Naive thymus-derived CD4-positive, alpha-beta T cell (primary cell): ENCODE measurements at places on chromosomes 12 and 14. TPM values are rescaled to one million over a fixed set of nuclear protein-coding genes. Genes with fewer than 3 reads are reported as not detected.

- no peak for DNase-seq
These were observed 255.5 kb downstream of the SNAPC1 start for GRCh38 chr14:62017651-62018230.

KRT85 gene
- not detected for polyA plus RNA-seq

GRCh38 chr14:30620178-30620577 is 1.9 kb upstream of the SCFD1 start:
- DNase-seq: no peak

FZD10 gene
- not detected for polyA plus RNA-seq

GRCh38 chr14:74945261-74945851 is 10.0 kb downstream of the PGF start:
- no peak for DNase-seq

CFAP251 gene
- polyA plus RNA-seq: not detected

GRCh38 chr14:26548406-26548805 is 49.4 kb downstream of the NOVA1 start:
- DNase-seq: no peak

INHBC gene
- not detected for polyA plus RNA-seq

GRCh38 chr12:131908092-131909080 is 14.0 kb downstream of the ULK1 start:
- DNase-seq: no peak

- DNase-seq: no peak
These were observed 974 bp downstream of the BTBD7 start for GRCh38 chr14:93331728-93332396.

GRCh38 chr14:69828879-69829278 is 31.8 kb upstream of the SLC10A1 start:
- DNase-seq: no peak

P2RX7 gene
- 5.1 TPM for polyA plus RNA-seq

CLEC7A gene
- polyA plus RNA-seq: not detected

NANOG gene
- not detected for polyA plus RNA-seq

GRCh38 chr12:3102771-3103410 is 25.7 kb downstream of the TSPAN9 start:
- no peak for DNase-seq

SLC10A1 gene
- polyA plus RNA-seq: not detected

KLHL33 gene
- polyA plus RNA-seq: not detected

KIF26A gene
- not detected for polyA plus RNA-seq

GRCh38 chr12:48040354-48040753 is 36.1 kb upstream of the COL2A1 start:
- no peak for DNase-seq

KCNK10 gene
- polyA plus RNA-seq: not detected

DNA sequence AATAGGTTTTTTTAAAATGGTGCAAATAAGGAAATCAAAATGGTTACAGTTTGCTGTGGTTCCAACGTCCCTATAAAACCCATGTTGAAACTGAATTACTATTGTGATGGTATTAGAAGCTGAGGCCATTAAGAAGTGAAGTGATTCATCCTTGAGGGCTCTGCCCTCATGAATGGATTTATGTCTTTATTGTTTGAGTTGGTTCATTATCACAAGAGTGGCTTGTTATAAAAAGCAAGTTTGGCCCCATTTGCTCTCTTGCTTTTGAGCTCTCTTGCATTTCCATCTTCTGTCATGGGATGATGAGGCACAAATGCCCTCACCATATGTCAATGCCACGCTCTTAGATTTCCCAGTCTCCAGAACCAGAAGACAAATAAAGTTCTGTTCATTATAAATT is 62.3 kb downstream of the PRKD1 start:
- DNase-seq: no peak

- DNase-seq: no peak
These were observed 328.3 kb upstream of the RTL1 start for GRCh38 chr14:101231828-101232227.

- no peak for DNase-seq
These were observed 56.5 kb upstream of the CDKL1 start for GRCh38 chr14:50452979-50453705.

AQP2 gene
- not detected for polyA plus RNA-seq

GRCh38 chr12:104828015-104828414 is 130.1 kb downstream of the SLC41A2 start:
- DNase-seq: no peak

GRCh38 chr12:48025281-48025680 is 21.0 kb upstream of the COL2A1 start:
- DNase-seq: no peak

DNA sequence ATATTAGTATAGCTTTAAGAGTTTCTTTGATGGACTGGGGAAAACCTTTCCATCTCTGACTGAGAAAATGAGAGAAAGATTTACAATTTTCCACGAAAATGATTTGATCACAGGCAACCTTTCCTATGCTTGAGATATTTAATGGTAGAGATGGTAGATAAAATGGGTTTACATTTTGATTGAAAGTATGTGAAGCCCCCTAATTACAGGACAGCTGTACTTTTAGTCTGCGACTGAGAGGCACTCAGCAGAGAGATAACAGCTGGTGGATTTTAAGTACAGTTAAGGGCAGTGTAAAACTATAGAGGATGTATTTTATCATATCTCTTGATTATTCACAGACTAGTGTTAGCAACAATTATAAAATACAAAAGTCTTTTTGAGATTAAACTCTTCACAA is 40.7 kb downstream of the C12orf50 start:
- DNase-seq: no peak

DNA sequence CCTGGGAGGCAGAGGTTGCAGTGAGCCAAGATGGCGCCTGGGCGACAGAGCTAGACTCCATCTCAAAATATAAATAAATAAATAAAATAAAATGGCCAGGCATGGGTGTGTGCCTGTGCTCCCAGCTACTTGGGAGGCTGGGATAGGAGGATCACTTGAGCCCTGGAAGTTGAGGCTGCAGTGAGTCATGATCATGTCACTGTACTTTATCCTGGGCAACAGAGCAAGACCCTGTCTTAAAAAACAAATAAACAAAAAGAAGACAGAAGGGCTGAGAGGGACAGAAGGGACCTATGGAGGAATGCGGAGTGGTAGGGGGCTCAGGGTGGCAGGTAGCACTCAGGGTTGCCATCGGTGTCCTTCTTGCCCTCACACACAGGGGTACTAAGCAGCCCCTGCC is 40.8 kb downstream of the PRPF40B start:
- no peak for DNase-seq

DNA sequence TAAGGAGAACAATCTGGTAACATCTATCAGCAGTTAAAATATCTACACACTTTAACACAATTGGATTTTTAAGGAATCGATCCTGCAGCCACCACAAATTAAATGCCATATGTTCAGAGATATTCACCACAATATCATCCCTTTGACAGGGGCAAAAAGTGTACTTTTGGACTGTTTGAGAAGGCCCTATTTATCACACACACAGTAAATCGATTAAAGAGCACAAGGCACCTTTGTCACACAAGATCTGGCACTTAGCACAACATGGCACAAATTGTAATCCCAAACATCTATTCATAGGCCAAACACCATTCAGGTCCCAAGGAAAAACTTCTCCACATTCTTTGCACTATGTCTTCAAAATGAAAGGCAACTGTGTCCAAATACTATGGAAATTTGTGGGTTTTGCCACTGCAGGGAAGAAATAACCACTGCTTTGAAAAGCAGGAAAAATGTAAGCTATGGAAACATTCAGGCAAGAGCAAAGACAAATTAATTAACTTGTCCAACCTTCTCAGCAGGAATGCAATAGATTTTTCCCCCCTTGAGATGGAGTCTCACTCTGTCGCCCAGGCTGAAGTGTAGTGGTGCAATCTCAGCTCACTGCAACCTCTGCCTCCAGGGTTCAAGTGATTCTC is 282.5 kb upstream of the TMPO start:
- DNase-seq: no peak

- no peak for DNase-seq
These were observed 143.7 kb downstream of the AKAP6 start for GRCh38 chr14:32472512-32473463.

GRCh38 chr14:100221533-100222223 is 17.3 kb upstream of the YY1 start:
- peak; percentile 77 for DNase-seq

DNA sequence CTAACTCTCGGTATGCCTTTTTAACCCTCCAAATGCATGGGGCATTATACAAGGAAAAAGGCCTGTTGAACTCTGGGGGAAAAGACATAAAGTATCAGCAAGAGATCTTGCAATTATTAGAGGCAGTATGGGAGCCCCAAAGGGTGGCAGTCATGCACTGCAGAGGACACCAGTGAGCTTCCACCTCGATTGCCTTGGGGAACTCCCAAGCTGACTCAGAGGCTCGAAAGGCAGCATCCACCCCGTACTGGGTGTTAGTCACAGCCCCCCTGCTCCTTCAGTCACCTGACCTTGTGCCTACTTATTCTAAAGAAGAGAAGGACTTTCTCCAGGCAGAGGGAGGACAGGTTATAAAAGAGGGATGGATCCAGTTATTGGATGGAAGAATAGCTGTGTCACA is 781.4 kb upstream of the TMEM132C start:
- no peak for DNase-seq

TTC8 gene
- polyA plus RNA-seq: 2.2 TPM

OASL gene
- polyA plus RNA-seq: 2.8 TPM
